Hematopoietic multipotent progenitor cell treated with erythropoietin and hydrocortisone succinate and interleukin-3 and kit ligand, for 15 days (in vitro differentiated cells): ENCODE measurements at places on chromosomes 1 and 21.

DNA sequence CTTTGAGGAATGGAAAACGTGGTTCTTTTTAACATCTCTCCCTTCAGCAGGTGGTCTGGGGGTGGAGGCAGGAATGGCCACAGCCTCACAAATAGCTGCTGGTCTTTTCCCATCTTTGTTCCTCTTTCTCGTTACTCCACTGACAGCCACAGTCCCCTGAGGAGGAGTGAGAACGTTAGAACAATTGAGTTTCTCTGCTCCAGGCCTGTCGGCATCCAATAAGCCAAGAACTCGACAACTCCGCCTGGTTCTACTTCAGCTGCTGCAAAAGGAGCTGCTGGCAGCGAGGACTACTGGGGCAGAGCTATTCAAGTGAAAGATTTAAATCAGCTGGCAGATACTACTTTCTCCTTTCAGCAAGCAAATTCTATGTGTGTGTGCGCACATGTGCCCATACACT is 169.5 kb upstream of the GALNT2 start:
- no peak for DNase-seq

DNA sequence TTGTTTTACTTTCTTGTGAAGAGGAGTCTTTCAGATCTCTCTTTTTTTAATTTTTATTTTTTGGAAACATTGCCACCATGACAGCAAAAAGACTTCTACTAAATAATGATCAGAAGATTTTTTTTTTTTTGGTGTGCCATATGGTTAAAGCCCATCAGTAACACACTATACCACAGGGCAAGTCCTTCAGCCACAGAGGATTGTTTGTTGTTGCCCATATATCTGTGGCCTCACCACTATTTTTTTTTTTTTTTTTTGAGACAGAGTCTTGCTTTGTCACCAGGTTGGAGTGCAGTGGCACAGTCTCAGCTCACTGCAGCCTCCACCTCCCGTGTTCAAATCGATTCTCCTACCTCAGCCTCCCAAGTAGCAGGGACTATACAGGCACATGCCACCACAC is 29.2 kb downstream of the UAP1 start:
- DNase-seq = no peak

- no peak for DNase-seq
Observed at GRCh38 chr1:150322310-150322709, 977 bp downstream of the PRPF3 start.

- DNase-seq = no peak
Observed at GRCh38 chr21:16476056-16476825, 746.5 kb downstream of the USP25 start.

- no peak for DNase-seq
Observed at GRCh38 chr1:44282704-44283426, 69.6 kb downstream of the DMAP1 start.

GRCh38 chr1:212513586-212513985 is 80.9 kb downstream of the NENF start:
- no peak for DNase-seq

DNA sequence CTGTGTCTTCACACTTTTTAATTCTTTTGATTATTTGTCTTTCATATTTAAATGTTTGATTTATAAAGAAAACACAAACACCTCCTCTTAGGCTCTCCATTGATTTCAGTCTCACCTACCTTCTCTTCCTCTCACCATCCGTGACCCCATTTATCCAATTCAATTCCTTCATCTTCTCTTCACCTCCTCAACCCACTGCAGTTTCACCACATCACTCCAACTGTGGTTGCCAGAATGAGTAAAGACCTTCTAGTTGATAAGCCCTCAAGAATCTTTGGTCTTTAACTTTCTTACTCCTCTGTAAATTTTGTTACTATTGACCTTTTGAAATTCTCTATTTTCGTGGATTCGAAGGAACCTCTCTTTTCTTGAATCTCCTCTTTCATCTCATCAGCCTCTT is 260.7 kb downstream of the CHRM3 start:
- no peak for DNase-seq

- DNase-seq = no peak
Observed at GRCh38 chr1:197093226-197093885, 26.3 kb upstream of the F13B start.

DNA sequence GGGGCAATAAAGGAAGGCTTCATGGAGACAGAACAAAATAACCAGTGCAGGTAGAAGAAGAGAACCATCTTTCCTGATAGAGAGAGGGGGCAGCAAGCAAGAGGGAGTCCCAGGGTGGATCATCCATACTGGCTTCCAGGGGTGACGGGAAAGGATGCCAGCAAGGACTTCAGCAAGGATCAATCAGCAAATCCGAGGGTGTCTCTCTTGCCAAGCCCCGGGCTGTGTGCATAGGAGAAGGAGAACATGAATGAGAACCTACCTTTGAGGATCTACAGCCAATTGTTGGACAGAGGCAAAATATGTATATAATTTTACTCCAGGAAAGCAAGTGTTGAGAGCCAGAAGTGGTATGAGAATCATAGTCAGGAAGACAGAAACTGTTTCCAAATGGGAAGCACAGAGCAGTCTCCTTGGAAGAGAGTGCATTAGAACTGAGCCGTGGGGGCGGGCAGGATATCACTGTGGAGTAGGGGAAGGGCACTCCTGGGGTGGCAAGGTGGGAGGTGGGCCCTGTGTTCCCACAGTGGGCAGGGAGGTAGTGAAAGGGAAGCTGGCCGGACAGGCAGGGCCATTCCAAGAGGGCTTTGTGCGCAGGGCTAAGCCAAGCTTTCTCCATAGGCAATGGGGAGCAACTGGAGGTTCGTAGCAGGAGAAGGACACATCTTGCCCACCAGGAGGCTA is 1.1 kb upstream of the S100A9 start:
- DNase-seq = no peak

GRCh38 chr1:83574791-83575190 is 424.1 kb downstream of the TTLL7 start:
- DNase-seq = no peak

DNA sequence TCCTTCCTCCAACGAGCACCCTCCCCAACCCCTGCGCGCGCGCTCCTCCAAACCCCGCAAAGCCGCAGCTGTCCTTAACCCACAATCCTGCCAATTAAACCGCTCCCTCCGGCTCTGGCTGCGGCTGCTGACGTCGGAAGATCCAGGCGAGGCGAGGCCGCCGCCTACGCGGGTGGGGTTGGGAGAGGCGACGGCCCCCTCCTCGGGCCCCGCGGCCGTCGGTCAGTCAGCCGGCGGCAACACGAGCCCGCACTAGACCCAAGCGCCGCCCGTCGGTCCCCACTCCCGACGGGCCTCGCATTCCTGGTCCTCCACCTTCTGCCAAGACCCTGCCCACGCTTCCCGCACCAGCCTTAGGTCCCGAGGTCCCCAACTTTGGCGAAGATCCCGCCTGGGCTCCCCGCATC is 75.4 kb downstream of the VWA5B1 start:
- no peak for DNase-seq
